ENCODE measurements at places on chromosomes 7 and 10.
A peak's percentile ranks its signal among the peaks of the same experiment; 100 is the strongest.

DNA sequence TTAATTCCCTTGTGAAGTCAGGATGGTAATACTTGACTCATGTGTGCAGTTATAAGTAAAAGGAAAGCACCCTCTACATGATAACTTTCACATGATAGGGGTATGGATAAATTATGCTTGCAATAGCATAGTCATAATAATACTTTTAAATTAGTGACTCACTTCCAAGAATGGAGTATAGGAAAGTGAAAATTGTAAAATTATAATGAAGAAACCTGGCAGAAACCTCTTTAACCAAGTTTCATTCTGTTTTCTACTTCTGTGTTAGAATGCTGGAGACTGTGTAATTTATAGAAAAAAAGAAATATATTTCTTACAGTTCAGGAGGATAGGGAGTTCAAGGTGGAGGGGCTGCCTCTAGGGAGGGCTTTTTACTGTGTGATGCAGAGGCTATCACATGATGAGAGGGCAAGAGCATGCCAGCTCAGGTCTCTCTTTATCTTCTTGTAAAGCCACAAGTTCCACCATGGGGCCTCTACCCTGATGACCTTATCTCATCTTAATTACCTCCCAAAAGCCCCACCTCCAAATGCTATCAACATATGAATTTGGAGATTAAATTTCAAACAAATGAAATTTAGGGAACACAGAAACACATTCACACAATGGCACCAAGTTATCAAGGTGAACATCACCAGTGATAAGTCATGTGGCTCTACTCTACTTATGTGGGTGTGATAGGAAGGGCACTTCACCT is 43.2 kb downstream of the HDAC9 start:
- DNase-seq: no peak

DNA sequence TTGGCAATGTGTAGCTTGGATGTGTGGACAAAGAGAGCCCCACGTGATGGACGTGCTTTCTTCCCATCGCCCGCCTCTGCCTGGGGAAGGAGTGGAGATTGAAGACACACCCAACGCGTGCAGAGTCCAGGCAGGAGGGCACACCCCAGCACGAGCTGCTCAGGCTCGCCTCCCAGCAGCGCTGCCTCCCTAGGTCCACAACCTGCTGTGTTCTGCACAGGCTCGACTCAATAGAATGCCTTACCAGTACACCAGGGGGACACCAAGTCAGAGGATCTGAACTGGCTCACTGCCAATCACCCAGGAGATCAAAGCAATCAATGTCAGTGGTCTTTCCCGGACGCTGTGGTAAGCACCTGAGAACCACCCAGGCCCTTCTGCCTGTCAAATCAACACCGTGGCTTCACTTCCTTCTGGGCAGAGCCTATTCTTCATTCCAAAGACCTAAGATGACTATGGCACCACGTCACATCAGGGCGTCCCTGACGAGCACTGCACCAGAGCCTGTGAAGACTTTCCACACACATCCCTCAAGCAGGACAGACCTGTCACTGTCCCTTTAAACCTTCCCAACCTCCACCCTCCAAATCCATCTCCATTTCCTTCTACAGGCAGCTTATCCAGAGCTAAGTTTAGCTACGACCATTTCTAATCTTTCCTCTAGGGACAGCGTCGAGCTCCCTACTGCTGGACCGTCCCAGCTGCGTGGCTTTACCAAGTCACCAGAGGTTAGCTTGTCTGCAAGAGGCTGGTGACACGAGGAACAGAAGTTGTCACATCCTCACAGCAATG is 72.3 kb downstream of the AMZ1 start:
- DNase-seq: peak; percentile 80

DNA sequence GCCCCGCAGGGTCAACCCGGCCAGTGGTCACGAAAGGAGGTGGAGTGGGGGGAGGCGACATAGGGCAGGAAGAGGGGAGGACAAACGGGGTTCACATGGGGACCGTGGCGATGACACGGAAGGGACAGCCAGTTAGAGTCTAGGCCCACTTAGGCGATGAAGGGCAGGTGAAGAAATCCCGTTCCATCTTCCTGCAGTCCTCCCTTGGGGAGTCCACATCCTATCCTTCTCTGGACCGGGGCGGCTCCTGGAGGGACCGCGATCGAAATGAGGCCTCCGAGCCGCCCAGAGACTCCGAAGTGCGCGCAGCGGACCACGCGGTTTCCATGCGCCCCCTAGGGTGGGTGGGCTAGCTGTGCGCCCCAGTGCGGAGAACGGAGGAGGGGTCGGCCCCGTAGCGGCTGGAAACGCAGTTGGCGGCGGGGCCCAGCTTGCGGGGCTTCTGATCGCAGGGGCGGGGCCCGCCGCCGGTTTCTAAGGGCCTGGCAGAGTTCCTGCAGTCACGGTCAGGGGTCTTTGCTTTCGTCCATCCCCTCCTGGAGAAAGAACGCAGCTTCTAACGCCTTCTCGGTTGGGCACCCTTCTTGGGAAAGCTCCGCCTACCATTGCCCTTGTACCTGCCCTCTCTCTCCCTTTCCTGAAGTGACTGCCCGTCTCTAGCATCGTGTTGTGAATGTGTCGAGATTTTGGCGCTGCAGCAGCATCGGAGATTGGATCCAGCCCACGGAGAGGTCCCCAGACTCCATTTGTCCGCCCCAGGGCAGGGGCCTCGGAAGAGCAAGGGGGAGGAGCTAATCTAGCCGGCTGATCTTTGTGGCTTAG is 17.9 kb upstream of the TMEM225B start:
- peak; percentile 75 for DNase-seq

DNA sequence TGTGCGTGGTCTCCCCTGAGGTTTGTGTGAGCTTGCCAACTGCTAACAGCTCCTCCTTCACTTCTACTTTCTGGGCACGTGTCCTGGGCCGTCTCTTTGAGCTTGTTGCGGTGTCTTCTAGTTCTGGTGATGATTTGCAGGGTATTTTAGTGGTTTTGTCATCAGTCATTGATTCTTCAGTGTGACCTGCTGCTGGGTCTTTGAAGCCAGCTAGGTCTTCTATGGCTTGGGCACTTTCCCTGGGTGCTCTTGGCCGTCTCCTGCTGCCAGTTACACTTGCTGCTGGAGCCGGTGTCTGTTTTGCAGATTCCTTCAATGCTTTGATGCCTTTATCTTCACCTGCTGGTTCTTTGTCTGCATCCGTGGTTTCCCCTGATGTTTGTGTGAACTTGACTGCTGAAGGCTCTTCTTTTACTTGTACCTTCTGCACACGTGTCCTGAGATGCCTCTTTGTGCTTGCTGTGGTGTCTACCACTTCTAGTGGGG is 23.0 kb downstream of the MKI67 start:
- no peak for DNase-seq
